NCI-H774 (cell line): ENCODE measurements at places on chromosomes 16 and 17.

DNA sequence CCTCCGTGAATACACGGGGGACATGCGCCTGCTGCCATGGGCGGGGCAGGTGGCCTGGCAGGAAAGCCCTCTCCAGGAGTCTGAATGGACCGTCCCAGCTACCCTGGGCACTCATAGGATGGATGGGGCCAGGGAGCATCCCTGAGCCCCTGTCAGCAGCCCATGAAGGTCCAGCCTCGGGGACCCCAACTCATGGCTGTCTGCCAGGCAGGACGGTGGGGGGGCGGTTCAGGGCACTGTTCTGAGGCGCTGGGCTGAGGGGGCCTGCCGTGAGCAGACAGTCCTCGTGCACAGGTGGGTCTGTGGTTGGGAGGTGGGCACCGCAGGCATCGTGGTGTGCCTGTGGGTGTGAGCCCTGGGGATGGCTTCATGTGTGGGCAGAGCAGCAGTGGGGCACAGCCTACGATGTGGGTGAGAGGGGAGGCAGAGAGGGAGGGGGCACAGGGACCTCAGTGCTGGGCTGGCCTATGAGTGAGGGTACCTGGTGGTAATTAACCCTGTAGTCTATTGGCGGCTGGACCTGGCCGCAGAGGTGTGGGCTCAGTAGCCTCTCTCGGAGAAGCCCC, 6.5 kb upstream of the PKMYT1 start:
- DNase-seq: no peak

DNA sequence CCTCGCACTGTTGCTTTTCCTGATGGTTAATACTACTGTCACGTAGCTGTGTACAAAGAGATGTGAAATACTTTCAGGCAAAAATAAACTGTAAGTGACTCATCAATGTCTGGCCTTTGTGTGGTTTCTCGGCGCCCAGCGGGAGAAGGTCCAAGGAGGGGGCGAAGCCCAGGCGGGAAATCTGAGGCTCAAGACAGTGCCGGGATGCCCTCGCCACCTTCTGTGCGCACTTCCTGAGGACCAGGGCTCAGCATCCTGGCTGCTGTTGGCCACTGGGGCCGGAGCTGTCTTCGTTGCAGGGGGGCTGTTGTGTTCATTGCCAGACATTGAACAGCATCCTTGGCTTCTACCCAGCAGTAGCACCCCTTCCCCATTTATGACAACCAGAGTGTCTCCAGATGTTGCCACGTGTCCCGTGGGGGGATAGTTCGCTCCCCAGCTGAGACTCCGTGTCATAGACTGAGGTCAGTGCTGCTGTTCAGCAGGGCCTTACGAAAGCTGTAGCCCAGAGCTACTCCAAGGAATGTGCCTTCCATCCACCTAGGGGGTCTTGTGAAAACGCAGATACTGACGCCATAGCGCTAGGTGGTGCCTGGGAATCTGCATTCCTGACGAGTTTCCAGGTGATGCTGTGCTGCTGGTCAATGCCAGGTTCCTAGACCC, 67.3 kb upstream of the PLCG2 start:
- DNase-seq: no peak

DNA sequence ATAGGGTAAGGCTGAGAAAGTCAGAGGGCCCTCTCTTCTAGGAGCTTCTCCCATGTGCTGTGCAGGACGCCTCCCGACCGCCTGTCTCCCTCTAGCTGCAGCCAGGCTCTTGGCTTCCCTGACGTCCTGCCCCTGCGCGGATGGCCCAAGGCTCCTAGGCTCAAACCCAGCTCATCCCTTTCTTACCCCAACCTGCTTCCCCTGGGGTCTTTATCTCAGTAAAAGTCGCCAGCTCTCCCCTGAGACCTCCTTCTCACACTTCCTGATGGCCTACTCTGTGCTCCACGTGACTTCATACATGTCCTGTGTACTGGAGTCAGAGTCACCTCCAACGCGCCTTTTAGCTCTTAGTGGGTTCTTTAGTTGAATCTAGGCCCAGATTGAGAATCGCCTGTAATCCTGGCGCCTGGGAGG, 1.1 kb upstream of the ZNF747 start:
- DNase-seq: no peak

DNA sequence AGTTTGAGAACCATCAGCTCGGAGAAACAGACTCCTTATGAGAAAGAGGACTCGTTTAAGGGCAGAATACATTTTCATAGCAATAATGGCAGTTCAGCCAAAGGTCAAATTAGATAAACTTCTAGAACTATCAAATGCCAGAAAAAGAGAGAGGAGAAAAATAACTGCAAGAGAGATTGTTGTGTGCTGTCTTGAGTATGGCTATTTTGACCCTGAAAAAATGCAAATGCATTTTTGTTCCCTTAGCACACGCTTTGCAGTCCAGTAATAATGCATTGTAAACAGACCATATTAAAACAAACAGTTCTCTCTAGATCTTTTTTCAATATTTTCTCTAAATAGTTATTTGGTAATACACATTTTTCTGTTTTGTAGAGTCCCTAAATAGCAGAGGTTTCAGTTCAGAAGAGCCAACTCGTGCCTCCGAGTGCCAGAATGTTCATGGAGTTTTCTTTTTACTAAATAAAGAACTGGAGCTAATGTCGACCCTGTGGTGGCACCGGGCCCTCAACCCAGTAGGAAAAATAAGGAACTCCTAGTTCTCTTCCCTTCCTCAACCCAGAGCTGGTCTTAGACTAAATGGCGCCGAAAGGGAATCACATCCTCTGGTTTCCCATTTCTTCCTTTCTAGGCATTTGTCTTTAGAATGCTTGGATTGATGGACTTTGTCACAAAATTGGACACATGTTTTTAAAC, 298.0 kb downstream of the MAP2K4 start:
- no peak for DNase-seq

DNA sequence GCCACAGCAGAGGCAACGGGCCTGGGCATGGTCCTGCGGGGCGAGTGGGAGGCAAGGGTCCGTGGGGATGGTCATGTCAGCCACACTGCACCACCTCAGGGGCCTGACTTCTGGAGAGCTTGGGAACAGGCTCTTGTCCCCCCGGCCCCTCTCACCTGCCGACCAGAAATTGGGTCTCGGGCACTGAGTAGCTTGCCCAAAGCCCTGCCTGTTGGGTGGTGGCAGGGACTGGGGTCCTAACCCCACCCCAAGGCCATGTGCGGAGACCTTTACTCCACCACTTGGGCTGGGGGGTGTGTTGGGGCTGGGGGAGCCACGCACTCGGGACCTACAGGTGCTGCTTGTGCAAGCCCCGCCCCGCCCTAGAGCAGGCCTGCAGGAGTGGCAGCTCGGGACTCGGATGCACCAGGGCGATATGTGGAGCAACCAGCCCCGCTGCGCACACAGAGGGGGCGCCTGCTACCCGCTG, 24.2 kb upstream of the CHMP6 start:
- DNase-seq: no peak

DNA sequence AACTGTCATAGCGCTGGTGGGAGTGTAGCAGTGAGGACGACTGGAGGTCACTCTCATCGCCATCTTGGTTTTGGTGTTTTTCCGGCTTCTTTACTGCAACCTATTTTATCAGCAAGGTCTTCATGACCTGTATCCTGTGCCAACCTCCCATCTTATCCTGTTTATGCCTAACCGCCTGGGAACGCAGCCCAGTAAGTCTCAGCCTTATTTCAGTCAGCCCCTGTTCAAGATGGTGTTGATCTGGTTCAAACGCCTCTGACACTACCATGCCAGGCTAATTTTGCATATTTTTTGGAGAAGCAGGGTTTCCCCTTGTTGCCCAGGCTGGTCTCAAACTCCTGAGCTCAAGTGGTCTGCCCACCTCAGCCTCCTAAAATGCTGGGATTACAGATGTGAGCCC, 179.8 kb upstream of the HSBP1 start:
- DNase-seq: no peak
